ENCODE measurements at places on chromosomes 16 and 17. TPM values are rescaled to one million over a fixed set of nuclear protein-coding genes. Genes with fewer than 3 reads are reported as not detected.

The DNAH3 gene
- total RNA-seq = not detected

The KARS1 gene
- total RNA-seq = 332 TPM

The TBC1D28 gene
- total RNA-seq = not detected

The OGFOD3 gene
- total RNA-seq = 22.3 TPM

The SPATA32 gene
- 0.21 TPM for total RNA-seq

The ZP2 gene
- not detected for total RNA-seq

The GOT2 gene
- 133 TPM for total RNA-seq

The SEC14L5 gene
- 0.28 TPM for total RNA-seq

The LLGL1 gene
- total RNA-seq = 17.5 TPM

The DHRS11 gene
- total RNA-seq = 9.2 TPM

The CXCL16 gene
- 1.7 TPM for total RNA-seq

The GLIS2 gene
- total RNA-seq = 0.27 TPM

The TMEM88 gene
- 3.5 TPM for total RNA-seq

The SMIM36 gene
- not detected for total RNA-seq

The RTN4RL1 gene
- 0.11 TPM for total RNA-seq

The SLFN5 gene
- 29.8 TPM for total RNA-seq

The FAM83G gene
- 14.3 TPM for total RNA-seq

Measured in activated CD4-positive, alpha-beta T cell treated with anti-CD3 and anti-CD28 coated beads for 36 hours (primary cell).